ENCODE measurements at places on chromosomes 4 and X. TPM values are rescaled to one million over a fixed set of nuclear protein-coding genes. Genes with fewer than 3 reads are reported as not detected.

GRCh38 chr4:59973492-59973891 is 1226.6 kb upstream of the ADGRL3 start:
- DNase-seq = no peak

SYTL4 gene
- polyA plus RNA-seq = 1.1 TPM

SPACA5 gene
- not detected for polyA plus RNA-seq

- no peak for DNase-seq
Measured at GRCh38 chrX:103954259-103954658, 8.2 kb upstream of the TMSB15B start.

DNA sequence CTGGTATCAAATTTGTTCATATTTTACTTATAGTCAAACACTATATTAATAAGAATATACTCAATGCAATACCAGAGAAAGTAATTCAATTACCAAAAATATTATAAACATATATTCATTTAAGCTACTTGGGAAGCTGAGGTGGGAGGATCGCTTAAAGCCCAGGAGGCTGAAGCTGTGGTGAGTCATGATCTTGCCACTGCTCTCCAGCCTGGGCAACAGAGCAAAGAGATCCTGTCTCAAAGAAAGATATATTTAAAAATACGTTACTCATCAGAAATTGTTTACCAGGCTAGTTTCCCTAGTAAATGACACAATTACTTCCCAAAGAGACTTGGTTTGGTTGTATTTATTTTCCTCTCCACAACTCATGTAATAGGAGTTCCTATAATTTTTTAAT is 433.6 kb downstream of the GASK1B start:
- DNase-seq = peak; percentile 50

DNA sequence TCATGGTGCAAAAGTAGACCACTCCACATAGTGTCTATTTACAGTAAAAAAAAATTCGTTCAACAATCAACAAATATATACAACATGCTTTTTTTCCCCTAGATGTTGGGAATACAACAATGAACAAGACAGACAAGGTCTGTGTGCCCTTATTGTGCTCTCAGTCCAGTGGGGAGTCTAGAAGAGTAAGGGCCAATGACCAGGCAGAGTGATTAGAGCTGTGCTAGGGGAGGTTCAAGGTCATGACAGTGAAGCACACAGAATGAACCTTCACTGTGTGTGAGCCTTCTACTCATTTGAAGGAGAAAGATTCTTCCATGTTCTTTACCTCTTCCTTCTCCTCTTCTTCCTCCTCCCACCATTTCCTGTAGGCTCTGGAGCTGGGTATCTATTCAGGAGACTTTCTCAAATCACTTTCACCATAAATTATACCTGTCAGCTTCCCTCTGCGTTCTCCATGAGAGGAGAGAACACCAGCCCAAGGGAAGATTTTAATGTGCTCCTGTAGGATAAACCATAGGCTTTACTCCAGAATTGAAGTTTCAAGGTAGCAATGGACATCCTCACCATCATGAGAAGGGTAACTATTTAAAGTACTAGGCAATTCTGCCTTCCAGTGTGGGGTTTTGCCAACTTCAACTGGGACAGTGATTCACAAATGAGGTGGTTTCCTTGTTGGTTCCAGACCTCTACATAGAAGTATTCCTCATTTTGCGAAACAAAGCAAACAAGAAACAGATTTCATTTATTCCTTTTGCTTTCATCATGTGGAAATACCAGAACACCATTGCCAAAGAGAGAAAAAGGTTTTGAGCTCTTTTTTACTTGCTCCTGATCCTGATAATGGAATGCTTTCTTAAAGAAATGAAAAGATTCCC is 246.9 kb upstream of the GPC4 start:
- DNase-seq = no peak

TRAPPC11 gene
- polyA plus RNA-seq = 9.9 TPM

Measured in foreskin keratinocyte (primary cell).